ENCODE measurements at places on chromosomes 3 and 15.
A peak's percentile ranks its signal among the peaks of the same experiment; 100 is the strongest.

GRCh38 chr15:57041416-57041815 is 123.0 kb downstream of the TCF12 start:
- DNase-seq: no peak

GRCh38 chr15:73923488-73924164 is 2.6 kb upstream of the LOXL1 start:
- no peak for DNase-seq

- no peak for DNase-seq
Observed at GRCh38 chr15:74653426-74654102, 37.9 kb downstream of the CLK3 start.

GRCh38 chr15:41115161-41115651 is 874 bp downstream of the INO80 start:
- DNase-seq: no peak

GRCh38 chr3:188760408-188760807 is 411.4 kb upstream of the TPRG1 start:
- DNase-seq: no peak

- DNase-seq: peak; percentile 58
Observed at GRCh38 chr3:122977746-122978466, 49.7 kb downstream of the SEMA5B start.

- no peak for DNase-seq
Observed at GRCh38 chr15:67290319-67290718, 35.7 kb downstream of the IQCH start.

DNA sequence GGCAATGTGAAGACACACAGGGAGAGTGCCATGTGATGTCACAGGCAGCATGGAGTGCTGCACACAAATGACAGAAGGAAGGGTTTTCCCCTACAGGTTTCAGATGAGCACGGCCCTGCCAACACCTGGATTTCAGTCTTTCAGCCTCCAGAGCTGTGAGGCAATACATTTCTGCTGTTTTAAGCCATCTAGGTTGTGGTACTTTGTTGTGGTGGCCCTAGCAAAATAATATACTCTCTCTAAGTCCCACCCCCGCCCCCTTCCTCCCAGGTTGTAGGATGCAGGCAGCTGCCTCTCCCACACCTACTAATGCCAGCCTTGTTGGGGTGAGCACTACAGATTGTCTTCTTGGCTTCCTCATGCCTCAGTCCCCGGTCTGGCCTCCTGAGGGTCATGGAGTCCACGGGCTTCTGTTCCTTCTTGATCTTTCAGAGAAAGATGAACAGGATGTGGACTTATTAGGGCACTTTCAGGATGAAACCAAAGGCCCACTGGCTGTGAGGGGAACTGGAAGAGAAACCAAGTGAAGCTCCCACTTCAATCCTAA is 180.0 kb downstream of the CD47 start:
- DNase-seq: no peak

GRCh38 chr3:172209333-172210321 is 170.2 kb downstream of the FNDC3B start:
- DNase-seq: no peak

- DNase-seq: no peak
Observed at GRCh38 chr15:31806106-31806505, 224.2 kb upstream of the CHRNA7 start.

DNA sequence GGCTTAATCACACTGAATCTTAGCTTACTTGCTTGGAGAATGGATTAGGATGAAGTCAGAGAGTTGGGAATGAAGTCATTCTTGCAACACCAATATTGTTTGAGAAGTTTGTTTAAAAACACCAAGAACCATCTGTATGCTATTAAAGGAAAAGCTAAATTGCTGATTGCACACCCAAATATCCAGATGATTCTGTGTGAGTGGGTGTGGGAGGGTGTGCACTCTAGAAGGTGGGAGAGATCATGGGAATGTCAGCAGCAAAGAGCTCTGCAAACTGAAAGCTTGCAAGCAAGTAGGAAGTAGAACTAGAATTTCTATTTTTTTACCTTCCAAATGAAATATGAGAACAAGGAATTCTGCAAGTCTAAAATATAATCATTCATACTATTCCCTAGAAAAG is 364.9 kb downstream of the NR2F2 start:
- DNase-seq: no peak

GRCh38 chr15:39131609-39132008 is 449.3 kb upstream of the THBS1 start:
- DNase-seq: no peak

GRCh38 chr3:130905551-130905950 is 11.7 kb downstream of the ATP2C1 start:
- no peak for DNase-seq

- no peak for DNase-seq
Observed at GRCh38 chr15:74511583-74511982, 29.4 kb upstream of the ARID3B start.

DNA sequence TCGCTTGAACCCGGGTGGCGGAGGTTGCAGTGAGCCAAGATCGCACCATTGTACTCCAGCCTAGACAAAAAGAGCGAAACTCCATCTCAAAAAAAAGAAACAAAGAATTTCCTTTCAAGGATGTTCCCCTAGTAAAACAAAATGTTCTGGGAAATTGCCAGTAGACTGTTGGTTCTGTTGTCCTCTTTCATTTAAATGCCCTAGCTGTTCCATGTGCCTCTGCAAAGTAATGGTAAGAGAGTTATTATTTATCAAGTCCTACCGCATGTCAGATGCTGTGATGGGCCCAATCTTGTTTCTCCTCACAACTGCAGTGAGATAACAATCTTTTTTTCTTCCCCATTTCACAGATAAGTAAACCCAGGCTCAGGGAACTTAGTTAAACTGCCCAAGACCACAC is 254.3 kb upstream of the TPM1 start:
- no peak for DNase-seq

DNA sequence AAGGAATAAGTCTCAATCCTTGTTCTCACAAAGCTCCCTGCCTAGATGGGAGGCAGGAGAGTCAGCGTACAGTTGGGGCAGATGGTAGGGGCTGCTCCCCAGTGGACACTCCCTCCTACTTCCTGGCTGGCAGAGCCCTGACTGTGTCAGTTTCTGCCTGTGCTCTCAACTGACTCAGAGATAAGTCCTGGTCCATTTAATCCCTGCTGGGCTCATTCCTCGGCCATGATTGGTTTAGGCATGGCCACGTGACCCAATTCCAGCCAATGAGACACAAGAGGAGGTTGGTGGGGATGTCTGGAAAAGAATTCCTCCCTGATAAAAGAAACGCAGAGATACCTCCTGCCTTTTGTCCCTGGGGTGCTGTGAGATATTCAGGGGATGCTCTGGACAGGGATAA is 118.1 kb upstream of the SLC6A11 start:
- no peak for DNase-seq

DNA sequence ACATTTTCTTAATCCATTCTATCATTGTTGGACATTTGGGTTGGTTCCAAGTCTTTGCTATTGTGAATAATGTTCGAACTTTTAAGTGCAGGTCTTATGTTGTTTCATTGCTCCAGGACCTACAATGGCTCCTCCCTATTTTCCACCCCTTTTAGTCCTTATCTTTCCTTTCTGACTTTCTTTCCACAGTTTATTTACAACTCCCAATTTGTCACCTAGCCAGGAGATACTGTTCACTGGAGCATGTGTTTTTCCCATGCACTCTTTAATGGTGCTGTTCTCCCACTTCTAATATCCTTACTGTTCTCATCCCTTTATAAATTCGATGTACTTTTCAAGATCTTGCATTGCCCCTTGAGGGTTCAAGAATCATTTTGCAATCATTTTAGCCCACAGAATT is 290.0 kb downstream of the WDR72 start:
- no peak for DNase-seq

DNA sequence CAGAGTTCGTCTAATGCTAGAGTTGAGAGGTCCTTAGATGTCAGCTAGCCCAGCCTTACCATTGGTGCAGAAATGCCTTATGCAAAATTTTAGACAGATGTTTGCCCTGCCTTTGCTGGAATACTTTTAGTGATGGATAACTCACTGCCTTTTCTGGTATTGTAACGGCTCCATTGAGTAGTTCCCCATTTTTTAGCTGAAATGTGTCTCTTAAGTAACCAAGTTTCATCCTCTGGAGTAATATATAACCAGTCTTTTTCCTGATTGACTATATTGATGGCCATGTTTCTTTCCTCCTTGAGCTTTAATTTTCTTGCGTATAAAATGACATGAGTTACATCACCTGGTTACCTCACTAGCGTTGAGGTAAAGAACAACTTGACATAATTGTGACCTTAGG is 45.0 kb downstream of the SNRK start:
- no peak for DNase-seq

GRCh38 chr3:190699776-190700175 is 162.7 kb downstream of the GMNC start:
- DNase-seq: no peak

DNA sequence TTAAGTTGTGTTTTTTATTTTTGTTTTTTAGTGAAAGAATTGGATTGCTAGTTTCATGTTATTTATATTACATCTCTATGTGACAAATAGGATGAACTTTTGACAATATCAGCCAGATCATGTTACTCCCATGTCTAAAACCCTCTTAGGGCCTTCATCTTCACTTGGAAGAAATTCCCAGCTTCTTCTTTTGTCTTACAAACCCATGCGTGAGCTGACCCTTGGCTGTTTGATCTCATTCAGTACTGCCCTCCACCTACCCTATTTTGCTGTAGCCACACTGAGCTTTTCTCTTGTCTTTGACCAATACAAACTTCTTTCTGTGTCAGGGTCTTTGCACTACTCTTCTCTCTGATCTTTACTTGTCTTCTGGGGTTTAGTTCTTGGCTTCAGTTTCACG is 37.0 kb downstream of the RBM6 start:
- DNase-seq: no peak

DNA sequence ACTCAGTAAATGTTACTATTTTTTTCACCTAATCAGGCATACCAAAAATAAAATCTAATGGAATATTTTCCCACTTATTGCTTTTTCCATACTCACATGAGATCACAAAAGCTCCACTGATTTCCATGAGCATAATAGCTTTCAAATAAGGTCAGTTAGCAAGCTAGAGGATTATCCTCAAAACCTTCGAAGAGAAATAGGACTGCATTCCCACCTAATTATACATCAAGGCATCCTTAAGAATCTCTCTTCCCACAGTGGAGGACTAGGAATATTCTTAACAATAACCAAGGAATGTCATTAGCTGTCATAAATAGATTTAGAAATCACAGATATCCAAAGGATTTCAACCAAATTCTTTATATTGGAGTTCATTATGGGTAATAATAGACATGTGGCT is 127.9 kb upstream of the STT3B start:
- no peak for DNase-seq

DNA sequence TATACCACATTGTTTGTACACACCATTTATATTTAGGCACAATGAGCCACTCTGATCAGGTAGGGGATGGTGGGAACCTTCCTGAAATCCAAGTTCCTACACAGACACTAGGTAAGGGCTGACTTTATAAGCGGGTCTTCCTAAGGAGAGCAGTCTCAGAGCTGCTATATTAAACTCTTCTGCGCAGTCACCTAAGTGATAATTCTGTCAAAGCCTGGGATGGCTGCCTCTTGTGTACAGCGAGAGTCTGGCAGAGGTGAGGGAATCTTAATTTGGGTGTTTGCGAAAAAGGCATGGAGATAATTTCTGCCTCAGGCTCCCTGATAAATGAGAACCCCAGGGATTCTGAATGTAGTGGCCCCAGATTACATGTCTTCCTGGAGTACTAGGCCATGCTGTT is 113.1 kb downstream of the EDEM1 start:
- no peak for DNase-seq

DNA sequence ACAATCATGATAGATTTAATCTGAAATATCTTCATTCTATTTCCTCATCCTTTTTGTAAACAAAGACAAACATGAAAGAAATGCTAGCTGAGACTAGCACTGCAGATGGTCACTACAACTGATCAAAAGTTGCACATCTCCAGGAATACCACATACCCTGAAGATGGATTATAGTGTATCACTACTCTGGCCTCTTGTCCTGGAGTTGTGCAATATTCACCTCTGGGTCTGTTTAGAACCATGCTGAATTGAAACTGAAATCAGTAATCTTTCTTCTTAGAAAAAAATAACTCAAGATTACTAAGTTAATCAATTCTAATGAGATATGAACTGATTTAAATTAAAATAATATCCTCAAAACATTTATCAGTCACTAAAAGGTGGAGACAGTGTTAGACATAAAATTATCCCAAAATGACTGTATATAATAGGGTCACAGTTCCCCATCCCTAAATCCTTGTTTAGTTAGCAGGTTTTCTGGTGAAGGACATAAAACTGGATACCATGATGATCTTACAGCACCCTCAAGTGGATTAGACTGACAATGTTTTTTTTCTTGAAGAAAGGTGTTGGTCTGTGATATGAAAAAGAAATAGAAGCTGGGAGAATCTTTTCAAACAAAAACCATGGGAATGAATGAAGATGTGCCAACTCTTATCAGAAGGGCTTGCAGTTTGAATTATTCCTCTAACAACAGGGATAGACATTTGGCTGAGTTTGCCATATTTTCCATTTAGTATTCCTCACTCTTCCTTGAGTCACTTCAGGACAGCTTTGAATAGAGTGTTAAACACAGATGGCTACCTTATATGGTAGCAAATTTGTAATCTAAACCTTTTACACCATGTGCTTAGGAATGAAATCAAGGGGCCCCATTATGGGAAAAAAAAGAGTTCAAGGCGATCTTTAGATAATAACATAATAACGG is 7.1 kb upstream of the TTC14 start:
- DNase-seq: no peak

- no peak for DNase-seq
Observed at GRCh38 chr3:65039754-65040210, 352.0 kb upstream of the ADAMTS9 start.

All from right forelimb (tissue), 1 donor.